Fibroblast of villous mesenchyme (primary cell): ENCODE measurements at places on chromosomes 3 and 15. TPM values are rescaled to one million over a fixed set of nuclear protein-coding genes. Genes with fewer than 3 reads are reported as not detected.
A peak's percentile ranks its signal among the peaks of the same experiment; 100 is the strongest.

SLC12A8 gene
- total RNA-seq = 33.2 and 37.6 TPM in 2 replicates

ARHGEF26 gene
- 1.6 and 1.7 TPM in 2 replicates for total RNA-seq

GRCh38 chr3:42226470-42227425 is 39.2 kb downstream of the CCK start:
- no peak for DNase-seq

DNA sequence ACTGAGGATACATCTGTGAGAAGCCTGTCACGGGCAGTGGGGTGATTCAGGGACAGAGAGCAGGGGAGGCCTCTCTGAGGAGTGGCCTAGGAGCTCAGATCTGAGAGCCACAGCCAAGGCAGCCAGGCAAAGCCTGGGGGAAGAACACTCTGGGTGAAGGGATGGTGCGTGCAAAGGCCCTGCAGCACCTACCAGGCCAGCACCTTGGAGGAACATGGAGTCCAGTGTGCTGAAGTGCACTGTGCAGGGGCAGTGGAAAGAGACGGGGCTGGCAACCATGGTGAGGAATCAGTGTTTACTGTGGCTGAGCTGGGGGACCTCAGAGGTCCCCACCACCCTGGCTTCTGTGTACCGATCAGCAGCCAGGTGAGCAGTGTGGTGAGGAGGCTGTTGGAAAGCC is 48.0 kb downstream of the NUP210 start:
- DNase-seq = no peak

- DNase-seq = no peak
Measured at GRCh38 chr3:74613060-74613459, 1.4 kb downstream of the CNTN3 start.

DNA sequence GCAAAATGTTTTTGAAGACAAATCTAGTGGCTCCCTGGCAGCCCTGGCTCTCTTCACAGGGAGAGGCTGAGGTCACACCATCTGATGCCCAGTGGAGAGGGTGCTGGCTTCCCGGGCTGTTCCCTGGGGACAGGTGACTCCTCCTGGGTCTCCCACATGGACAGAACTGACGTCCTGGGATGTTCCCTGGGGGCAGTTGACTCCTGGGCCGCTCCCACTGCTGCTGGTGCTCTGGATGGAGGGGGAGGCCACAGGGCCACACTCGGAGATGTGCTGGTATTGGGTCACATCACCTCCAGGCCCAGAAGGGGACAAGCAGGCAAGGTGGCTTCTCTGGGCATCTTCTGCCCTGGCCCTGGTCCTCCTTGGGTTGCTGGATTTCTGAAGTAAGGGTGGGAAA is 27.8 kb upstream of the ACAD9 start:
- DNase-seq = no peak

TM6SF1 gene
- total RNA-seq = 1.7 and 2.6 TPM in 2 replicates

DNA sequence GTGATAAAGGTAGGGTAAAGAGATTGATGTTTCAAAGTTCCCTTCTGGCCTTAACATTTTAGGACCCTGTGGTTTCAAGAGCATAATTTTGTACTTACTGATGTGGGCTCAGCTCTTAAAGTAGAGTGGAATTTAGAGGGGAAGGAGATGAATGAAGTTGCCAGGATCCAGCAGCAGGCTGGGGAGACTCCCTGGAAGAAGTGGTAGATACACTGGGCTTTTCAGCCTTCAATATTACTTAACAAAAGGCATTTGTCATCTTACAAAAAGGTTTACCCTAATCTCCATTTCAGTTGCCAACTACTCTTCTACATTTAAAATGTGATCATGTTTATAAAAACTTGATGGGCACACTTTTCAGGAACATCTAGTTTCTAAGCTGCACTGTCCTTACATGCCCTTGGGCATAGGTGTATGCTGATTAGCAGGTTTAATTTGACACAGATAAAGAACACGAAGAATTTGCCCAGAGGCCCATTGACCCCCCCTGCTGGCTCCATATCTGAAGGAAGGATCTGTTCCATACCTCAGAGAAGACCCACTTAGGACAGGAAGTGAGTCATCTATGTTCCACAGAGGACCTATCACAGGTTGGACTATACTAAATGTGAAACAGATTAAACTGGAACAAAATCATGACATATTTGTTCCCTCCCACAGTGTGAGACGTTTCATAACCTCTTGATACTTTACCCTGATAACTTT is 93.0 kb upstream of the LPP start:
- DNase-seq = peak; percentile 75

SCG5 gene
- 8.7 and 17.7 TPM in 2 replicates for total RNA-seq
